Kasumi-1 (cell line): ENCODE measurements at places on chromosomes 3 and 15.
A peak's percentile ranks its signal among the peaks of the same experiment; 100 is the strongest.

GRCh38 chr3:56019490-56020146, 448.6 kb downstream of the ERC2 start:
- no peak for DNase-seq

DNA sequence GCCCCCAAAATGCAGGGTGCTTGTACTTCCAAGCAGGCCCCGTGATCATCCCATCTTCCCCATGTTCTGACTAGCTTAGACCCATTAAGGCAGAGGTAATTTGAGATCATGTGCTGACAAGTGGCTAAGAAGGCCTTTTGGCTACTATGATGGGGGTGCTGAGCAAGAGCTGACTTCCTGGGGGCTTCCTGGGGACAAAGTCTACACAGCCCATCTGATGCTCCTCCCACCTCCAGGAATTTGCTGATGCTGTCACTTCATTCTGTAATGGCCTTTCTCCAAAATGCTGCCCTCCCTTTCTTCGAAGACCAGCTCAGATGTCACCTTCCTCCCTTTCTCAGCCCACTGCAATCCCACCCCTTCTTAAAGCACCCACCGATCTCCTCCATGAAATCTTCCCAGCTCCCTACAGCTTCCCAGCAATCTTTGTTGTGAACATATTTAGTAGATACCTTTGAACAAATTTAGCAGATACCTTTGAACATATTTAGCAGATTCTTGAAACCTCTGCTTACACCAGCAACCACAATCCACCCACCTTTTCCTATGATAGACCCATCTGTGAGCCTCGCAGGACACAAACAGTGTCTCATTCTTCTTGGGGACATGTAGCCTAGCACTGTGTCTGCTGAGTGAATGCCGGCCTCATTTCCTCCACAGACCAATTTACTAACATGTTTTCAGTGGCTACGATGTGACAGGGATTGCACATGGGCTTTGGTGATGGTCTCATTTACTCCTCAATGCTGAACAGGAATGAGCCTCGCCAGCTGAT, 223.3 kb downstream of the EPHB1 start:
- DNase-seq, result no peak

DNA sequence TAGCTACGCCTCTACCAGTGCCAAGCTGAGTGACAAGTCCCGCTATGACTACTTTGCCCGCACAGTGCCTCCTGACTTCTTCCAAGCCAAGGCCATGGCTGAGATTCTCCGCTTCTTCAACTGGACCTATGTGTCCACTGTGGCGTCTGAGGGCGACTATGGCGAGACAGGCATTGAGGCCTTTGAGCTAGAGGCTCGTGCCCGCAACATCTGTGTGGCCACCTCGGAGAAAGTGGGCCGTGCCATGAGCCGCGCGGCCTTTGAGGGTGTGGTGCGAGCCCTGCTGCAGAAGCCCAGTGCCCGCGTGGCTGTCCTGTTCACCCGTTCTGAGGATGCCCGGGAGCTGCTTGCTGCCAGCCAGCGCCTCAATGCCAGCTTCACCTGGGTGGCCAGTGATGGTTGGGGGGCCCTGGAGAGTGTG, 5.7 kb downstream of the GRM2 start:
- no peak for DNase-seq

GRCh38 chr3:189512039-189512438, 119.2 kb upstream of the TP63 start:
- DNase-seq, result peak; percentile 59

GRCh38 chr3:88963003-88963402, 144.4 kb upstream of the EPHA3 start:
- DNase-seq, result no peak
